Stimulated activated CD4-positive, alpha-beta T cell treated with anti-CD3 and anti-CD28 coated beads, TNF-alpha, amount 100 ng/mL, for 48 hours (primary cell): ENCODE measurements at places on chromosomes 2 and 18.
A peak's percentile ranks its signal among the peaks of the same experiment; 100 is the strongest.

GRCh38 chr2:232295971-232296370, 82.6 kb upstream of the ALPP start:
- DNase-seq: no peak

DNA sequence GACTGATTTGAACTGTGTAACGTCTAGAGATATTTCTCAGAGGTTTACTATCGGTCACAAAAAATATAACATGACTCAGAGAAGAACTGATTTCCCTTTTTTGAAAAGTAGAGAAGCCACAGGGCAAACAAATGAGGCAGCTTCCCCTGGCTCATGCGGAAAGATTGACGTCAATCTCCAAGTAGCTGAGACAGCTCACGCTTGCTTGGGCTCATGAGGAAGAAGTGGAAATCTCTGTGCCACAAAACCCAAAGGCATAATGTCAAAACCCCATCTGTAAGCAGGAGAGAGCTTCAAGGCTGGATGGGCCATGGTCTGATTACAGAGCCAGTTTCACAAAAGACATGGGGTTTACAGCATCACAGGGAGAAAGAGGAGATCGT, 188.1 kb downstream of the ARL4C start:
- peak; percentile 73 for DNase-seq

DNA sequence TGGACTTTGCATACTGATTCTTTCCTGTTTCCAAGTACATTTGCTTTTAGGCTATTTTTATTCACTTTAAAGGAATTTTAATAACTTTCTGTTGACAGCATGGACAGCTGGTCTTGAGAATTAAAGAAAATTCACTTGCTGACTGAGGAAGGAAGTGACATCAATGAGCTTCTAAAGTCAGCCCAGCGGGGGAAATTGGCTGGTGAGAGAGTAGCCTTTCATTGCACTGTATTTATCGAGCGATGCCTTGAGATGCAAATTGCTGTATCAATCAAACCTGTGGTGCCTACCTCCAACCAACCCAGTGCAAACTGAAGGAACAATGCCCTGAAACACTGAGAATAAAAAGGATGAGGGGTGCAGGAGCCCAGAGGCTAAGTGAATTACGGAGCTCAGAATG, 91.4 kb upstream of the AQP4 start:
- no peak for DNase-seq

DNA sequence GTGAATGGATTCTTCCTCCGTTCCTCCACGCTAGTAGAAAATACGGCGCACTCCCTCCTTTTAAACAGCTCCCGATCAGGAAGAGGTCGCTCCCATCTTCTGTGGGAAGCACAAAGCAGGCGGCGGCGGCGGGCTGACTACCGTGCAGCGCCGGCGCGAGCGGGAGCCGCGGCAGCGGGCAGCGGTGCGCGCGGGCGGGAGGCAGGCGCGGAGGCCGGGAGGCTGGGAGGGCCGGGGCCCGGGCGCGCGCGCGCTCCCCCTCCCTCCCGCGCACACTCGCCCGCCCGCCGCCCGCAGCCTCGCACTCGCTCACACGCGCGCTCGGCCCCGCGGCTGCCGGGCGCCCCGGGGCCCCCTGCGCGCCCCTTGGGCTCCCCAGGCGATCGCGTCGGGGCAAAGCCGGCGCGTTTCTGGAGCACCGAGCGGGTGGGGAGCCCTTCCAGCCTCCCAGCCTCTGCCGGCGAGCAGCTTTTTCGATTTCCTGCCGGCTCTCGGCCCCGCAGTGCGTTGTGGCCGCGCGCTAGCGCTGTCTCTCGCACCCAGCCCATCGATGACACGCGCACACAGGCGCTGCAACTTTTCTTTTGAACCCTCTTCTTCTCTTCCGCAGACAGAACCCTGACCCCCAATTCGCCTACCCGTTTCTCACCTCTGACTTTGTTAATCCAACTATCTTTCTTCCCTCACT, at the start of gene SLC8A1:
Gene SLC8A1, minus strand, starts transcription at position 173 of the 688 bp plus-strand sequence.
- no peak for DNase-seq

DNA sequence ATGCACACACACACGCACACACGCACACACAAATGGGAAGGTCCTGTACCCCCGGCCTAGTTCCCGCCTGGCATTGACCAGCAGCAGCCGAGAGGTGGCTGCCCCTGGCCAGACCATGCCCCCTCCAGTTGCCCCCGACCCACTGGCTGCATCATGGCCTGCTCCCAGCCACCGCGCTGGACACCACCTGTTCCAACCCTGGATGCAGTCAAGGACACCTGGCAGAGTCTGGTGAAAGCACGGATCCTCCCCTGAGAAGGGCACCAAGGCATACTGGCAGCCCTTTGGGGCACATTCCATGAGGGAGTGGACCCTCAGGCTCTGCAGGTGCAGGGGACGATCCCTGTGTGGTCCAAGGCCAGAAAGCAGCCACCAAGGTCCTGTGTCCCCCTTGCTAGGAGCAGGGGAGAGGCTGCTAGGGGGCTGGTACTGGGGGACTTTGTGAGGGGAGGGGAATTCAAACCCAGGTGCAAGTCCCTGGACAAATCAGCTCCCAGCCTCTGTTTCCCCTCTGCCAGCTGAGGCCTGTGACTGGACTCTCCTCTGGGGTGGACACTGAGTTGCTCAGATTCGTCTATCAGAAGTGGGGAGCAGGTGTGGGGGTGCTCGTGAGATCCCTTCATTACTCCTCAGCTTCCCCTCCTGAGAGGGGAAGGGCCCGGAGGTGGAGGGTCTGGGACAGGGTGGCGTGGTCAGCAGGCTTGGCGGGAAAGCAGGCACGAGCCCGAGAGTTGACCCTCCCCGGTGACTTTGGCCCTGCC, 3.5 kb downstream of the ESPNL start:
- no peak for DNase-seq

GRCh38 chr2:196242131-196242620, 70.8 kb upstream of the STK17B start:
- DNase-seq: no peak

DNA sequence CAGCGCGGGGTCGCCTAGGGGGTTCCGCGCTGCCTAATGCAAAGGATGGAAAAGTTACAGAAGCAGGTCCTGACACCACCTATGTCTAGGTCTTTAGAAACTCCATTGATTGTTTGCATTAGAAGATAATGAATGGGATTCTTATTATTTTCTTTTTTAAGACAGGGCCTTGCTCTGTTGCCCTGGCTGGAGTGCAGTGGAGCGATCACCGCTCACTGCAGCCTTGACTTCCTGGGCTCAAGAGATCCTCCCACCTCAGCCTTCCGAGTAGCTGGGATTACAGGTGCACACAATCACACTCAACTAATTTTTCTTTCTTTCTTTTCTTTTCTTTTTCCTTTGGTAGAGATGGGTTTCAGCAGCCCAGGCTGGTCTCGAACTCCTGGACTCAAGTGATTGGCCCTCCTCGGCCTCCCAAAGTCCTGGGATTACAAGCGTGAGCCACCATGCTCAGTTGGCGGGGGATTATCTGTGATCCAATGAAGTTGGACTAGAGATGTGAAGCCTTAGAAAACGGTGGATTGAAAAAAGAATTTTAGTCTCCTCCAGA, 761 bp upstream of the IDH1 start:
- no peak for DNase-seq

- no peak for DNase-seq
Observed at GRCh38 chr2:9297156-9297555, 90.5 kb downstream of the ASAP2 start.

DNA sequence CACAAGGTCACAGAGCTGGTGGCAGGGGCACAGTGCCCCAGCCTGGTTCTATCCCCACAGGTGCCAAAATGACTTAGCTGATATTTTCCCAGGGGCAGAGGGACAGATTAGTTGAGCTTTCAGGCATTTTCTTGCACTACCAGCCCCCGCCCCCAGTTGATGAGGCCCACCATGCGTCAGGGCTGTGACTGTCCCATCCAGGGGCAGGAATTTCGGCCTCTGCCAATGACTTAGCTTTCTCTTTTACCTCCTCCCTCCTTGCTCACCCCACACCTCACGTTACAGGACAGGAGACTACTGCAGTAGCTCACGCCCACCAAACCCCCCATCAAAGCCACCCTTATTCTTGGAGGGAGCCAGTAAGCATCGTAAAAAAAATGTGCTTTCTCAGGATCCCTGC, 31.5 kb downstream of the MRO start:
- no peak for DNase-seq
